ENCODE measurements at places on chromosomes 1 and 21.

DNA sequence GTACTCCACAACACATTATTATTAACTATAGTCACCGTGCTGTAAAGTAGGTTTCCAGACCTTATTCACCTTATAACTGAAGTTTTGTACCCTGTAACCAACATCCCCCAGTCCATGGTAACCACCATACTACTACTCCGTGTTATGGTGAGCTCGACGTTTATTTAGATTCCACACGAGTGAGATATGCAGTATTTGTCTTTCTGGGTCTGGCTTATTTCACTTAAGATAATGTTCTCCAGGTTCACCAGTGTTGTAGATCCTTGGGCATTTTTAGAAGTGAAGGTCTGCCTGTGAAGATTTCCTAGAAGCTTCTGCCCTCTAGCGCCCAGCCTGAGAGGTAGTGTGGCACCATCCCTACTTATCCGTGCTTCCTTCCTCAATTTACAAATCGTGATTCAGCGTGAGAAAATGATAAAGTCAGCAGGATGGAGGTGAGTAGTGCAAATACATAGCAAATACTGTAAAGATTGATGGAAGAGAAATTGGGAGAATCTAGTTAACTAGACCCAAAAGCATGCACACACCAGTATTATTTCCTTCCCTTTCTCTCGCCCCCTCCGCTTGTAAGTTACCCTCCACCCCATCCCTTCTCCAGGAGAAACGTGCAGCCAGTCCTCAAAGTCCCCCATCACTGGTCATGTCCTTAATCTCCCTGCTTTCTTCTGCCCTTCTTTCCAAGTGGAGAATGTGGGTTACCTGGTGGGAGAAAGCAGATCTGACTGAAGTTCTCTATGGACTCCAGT, 36.0 kb upstream of the DISC1 start:
- DNase-seq: peak; percentile 63

GRCh38 chr1:236421022-236421421, 26.9 kb downstream of the EDARADD start:
- no peak for DNase-seq

DNA sequence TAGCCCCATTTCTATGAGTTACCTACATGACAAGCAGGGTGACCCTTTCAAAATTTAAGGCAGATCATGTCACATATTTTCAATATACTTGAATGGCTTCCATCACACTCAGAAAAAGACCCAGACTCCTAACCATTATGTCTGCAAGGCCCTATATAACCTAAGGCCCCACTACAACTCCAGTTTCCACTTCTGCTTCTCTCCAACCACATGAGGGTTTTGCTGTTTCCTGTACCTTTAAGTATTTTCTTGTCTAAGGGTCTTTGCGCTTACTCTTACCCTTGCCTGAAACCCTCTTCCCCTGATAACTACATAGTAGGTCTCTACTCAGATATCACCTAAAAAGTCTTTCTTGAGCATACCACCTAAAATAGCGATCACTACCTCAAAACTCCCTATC, 46.1 kb downstream of the SGIP1 start:
- no peak for DNase-seq

GRCh38 chr1:225658041-225658440, 5.1 kb upstream of the ENAH start:
- DNase-seq: peak; percentile 30

GRCh38 chr1:109786531-109787021, 22.9 kb upstream of the EPS8L3 start:
- no peak for DNase-seq

- no peak for DNase-seq
Measured at GRCh38 chr1:247324923-247325322, 6.7 kb downstream of the ZNF496 start.

GRCh38 chr1:84020151-84020550, 21.2 kb upstream of the TTLL7 start:
- DNase-seq: no peak

- peak; percentile 18 for DNase-seq
Measured at GRCh38 chr1:70874818-70875217, 172.8 kb downstream of the PTGER3 start.

GRCh38 chr1:147579532-147579931, 38.2 kb downstream of the BCL9 start:
- peak; percentile 12 for DNase-seq

- DNase-seq: no peak
Measured at GRCh38 chr1:236717811-236718210, 31.5 kb downstream of the ACTN2 start.

DNA sequence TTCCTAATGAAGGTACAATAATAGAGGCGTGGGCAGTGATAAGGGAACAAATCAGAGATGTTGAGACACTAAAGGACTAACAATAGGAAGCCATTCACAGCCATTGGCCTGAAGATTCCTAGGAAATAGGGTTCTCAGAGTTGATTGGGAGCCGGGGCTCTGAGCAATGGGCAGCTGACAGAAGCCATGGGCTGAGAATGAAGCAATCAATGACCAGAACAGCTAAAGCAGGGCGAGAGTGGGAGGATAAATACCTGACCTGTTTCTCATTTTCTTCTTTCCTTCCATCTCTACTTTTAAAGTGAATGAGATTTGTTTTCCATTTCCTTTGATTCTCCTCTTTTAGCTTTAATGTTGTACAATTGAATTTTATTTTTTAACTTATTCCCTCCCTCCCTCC, 774.7 kb upstream of the ADGRL4 start:
- no peak for DNase-seq

- peak; percentile 36 for DNase-seq
Measured at GRCh38 chr1:181117648-181118449, 29.3 kb downstream of the IER5 start.

- no peak for DNase-seq
Measured at GRCh38 chr1:56535362-56535761, 44.0 kb downstream of the PLPP3 start.

DNA sequence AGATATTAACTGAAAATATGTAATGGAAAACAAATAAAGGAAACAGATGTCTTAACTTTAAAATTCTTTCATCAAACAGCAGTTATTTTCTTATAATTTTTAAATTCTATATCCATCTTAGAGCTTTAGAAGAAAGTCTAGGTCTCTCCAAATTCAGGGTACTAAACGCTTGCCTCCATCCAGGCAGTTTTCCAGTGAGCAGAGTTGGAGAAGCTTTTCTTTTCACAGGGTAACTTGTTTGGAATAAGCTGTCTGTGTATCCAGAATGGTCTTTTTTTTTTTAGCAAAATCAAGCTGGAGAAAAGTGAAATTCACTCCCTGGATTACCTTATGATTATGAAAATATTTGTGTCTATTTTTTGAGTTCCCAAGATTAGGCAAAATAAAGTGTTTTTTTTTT, 88.6 kb downstream of the DDAH1 start:
- no peak for DNase-seq

DNA sequence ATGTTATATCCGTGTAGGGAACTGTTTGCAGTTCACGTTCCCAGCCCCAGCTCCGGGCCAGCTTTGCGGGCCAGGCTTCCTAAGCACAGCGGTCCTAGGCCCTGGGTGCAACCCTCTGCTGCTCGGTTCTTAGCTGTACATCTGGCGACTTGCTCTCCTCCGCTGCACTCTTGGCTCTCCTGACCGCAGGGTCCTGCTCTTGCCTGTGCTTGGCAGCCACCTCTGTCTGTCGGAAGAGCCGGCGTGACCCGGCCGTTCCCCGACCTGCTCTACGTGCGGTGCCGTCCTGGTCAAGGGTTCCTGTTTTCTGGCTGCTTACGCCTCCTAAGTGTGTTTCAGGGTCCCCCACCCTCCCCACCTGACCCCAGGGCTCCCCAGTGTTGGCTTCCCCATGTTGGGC, 36.7 kb downstream of the FAAP20 start:
- no peak for DNase-seq
